ENCODE measurements at places on chromosomes 7 and 10.

- no peak for DNase-seq
Measured at GRCh38 chr10:58587676-58588075, 75.0 kb downstream of the BICC1 start.

GRCh38 chr10:84743483-84743882, 415.1 kb downstream of the CCSER2 start:
- DNase-seq: no peak

DNA sequence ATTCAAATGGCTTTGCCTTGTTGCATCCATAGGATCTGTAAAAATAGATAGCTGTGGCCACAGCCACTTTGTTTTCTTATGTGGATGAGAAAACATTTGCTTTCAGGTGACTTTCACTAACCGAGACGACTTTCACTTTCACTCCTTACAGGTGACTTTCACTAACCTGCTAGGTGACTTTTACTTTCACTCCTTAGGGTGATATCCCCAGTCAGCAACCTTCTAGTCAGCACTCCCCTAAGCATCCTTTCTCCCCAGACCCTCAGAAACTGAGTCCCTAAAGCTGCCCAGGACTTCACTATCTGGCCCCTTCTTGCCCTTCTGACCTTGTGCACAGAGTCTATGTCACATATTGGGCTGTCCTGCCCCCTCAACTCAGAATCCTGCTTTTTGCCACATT, 177.5 kb downstream of the RELN start:
- DNase-seq: no peak

DNA sequence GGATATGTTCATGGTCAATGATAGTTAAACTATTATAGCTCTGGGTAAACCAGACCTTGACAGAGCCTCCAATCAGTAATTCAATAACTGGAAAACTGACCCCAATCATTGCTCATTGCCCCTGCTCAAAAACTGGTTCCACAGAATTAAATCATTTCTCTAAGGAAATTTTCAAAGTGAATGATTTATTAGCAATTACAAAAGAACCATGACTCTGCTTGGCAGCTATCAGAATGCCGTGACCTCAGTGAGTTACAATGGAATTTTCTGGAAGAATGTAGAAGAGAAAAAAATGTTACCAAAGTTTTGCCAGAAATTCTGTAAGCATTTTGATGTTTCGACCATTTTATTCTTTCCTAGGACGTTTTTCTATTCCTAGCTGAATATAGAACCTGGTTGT, 106.8 kb upstream of the APBB1IP start:
- DNase-seq: no peak

GRCh38 chr10:33901166-33901565, 566.7 kb upstream of the NRP1 start:
- no peak for DNase-seq
